Stimulated activated CD4-positive, alpha-beta T cell treated with anti-CD3 and anti-CD28 coated beads, TNF-alpha, amount 100 ng/mL, for 1 hour (primary cell): ENCODE measurements at places on chromosomes 2 and 18.

DNA sequence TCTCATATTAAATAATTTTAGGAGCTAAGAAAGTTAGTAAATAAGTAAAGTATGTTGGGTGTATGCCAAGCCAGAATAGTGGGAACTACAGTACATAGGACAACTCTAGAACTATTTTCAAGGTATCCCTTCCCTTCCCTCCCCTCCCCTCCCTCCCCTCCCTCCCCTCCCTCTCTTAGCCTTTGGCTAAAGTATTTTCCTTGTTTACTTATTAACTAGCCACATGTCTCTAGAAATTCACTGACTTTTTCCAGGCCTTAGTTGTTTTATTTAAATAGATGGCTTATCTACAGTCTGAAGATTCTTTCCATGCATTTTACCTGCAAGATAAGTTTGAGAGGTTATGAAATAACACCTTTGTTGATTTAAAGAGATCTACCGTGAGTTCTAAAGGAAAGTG is 402.1 kb downstream of the PARD3B start:
- DNase-seq, result no peak

DNA sequence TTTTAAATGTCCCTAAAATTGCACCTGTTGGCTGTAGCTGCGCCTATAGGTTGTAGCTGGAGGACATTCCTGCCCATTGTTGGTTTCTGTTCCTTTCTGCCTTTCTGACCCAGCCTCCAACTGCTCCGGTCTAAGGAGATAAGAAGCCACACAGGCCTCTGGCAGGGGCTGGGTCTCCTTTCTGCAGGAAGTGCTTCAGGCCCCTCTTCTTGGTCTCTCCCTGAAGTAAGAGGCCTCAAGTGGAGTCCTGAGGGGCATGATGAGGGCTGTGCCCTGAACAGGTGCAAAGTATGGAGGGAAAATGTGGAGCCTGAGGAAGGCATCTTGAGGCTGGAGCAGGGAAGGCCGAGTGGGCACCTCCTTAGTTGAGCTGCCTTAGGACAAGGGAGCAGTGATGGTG is 10.4 kb upstream of the SFTPB start:
- no peak for DNase-seq

GRCh38 chr2:101419096-101419663 is 31.9 kb upstream of the CREG2 start:
- DNase-seq, result peak; percentile 31

DNA sequence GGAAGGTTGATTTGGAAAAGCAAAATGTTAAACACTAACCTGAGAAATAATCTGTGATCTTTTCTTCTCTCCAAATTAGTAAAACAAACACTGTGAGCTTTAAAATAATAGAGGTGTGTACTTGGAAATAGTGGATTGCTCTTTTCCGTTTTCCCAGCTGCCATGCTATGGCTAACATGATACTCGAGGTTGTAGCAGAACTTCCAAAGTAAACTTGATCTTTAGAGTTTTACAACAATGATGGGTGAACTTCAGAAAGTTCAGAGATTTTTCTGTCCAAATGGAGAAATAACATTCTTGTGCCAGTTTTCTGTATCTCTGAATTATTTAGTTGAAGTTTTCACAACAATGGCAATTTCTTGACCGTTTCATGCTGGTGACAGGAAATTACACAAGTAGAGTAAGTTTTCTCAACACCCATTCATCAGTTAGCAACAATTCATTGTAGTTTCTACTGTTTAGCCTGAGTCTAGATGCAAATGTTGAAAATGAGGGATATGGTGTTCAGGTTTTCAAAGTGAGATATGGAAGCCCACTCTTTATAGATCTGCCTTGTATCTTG is 135.3 kb upstream of the CTAGE1 start:
- no peak for DNase-seq

DNA sequence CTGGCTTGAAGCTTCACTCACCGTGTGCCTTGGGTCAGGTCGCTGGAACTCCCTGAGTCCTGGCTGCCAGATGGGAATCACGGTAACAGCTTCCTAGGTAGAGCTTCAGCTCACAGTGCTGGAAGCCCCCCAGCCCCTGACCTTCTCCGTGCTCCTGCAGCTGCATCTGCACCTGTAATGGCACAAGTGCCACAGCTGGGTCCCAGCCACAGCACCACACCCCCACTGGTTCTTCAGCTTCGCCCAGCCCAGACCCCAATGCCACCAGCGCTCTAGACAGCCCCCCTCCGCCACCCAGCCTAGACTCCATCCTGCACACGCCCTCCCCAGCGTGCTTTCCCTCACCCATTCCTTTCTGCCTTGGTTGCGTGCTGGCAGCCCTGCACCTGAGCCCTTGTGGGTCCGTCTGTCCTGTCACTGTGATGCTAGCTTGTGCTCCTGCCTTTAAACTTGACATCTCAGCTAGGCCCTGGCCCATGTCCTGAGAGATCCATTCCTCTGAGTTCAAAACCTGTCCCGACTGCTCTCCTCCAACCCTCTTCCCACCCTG is 7.6 kb upstream of the ESPNL start:
- DNase-seq, result no peak

GRCh38 chr2:141497272-141497671 is 633.5 kb downstream of the LRP1B start:
- no peak for DNase-seq

- no peak for DNase-seq
These were observed 104.8 kb upstream of the LGALSL start for GRCh38 chr2:64349131-64349530.

DNA sequence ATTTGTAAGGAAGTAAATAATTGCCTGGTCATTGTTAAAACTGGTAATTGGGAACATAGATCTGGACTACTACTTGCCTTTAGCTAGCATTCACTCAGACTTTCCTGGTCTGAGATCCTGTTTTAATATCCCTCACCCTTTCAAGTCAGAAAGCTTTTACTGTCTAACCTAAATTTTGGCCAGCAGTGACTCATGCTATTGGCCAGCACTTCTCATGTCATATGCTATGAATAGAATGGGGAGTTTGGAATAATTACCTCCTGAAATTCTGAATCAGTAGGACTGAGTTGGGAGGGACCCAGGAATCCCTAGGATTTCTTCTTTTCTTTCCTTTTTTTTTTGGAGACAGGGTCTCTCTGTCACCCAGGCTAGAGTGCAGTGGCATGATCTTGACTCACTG is 19.3 kb downstream of the STK36 start:
- no peak for DNase-seq

GRCh38 chr2:159613651-159614285 is 2.6 kb downstream of the BAZ2B start:
- DNase-seq, result no peak

- no peak for DNase-seq
These were observed 428.6 kb upstream of the FSHR start for GRCh38 chr2:49582946-49583345.

DNA sequence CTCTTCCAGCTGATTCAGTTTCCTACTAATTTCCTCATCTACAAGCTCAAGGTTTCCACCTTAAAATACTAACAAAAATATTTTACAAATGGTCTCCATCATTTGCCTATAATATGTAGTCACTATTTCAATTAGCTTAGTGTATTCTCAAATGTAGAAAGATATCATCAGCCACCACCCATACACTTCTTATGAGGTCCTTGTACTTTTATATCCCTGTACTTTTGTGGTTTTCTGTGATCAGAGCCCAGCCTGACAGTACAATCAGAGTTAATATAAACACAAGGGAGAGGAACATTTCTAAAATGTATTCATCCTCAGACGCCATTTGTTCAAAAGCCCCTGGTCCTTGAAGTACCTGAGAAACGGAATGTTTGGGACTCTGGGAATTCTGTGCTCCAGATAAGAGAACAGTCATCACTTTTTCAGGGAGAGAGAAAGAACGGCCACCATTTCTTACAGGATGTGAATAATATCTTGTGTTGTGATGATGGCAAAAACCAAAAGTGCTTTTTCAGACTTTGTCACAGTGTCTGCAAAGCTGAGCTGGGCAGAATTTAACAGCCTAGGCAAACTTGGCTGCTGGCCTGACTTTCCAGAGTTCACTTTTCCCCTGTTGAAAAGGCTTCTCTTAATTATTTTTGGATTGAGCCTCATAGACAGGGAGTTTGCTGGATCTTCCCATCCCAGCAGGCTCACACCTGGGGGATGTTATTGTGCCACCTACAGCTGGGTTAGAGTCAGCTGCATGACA is 361.7 kb upstream of the ACVR2A start:
- no peak for DNase-seq

DNA sequence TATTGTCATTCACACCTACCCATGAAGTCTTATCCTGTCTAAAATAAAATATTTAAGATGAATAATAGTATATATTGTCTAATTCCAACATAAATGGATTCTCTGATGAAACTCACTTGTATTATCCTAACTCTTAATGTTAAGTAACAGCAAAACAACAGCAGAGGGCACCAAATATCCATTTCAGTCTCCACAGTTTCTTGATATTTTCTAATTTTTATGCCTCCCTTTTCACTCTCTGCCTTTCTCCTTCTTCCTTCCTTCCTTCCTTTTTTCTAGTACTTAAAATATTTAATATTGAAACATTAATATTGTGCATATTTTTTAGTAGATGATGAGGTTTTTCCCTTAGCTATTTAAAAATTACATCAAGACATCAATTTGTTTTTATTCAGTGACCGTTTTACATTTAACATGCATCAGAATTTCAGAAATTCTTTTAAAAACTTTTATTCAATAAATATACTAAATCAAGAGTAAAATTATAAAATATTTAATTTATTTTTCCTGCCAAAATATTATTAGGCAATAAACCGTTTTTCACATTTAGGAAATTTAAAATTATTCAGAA is 97.6 kb downstream of the WDR7 start:
- no peak for DNase-seq

GRCh38 chr2:42207826-42208225 is 38.7 kb downstream of the EML4 start:
- no peak for DNase-seq

- DNase-seq, result no peak
These were observed 269.0 kb downstream of the CDCA7 start for GRCh38 chr2:173623438-173624319.

DNA sequence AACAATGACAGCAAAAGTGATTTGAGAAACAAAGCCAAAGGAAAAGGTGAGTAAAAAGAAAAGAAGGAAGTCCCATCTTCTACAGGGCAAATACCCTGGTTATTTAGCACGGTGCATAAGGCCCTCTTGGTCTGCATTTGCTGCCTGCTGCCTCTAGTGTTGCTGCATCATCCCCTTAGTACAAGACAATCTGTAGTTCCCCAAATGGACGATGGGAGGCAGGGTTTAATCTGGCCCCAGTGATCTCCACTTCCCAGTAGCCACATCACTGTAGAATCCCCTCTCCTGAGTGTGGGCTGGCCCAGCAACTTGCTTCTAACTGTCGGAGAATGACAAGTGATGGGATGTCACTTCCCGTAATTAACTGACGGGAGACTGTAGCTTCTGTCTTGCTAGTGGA is 85.1 kb downstream of the CTAGE1 start:
- DNase-seq, result no peak

DNA sequence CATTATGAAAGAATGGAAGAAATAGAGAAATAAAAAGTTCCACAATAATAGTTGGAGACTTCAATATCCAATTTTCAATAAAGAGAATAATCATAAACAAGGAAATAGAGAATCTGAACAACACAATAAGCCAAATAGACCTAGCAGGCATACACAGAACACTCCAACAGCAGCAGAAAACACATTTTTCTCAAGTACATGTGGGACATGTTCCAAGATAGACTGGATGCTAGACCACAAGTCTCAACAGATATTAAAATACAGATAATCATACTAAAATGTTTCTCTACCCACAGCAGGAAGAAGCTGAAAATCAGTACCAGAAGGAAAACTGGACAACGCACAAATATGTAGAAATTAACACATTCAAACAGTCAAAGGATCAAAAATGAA is 113.9 kb downstream of the USP34 start:
- no peak for DNase-seq

DNA sequence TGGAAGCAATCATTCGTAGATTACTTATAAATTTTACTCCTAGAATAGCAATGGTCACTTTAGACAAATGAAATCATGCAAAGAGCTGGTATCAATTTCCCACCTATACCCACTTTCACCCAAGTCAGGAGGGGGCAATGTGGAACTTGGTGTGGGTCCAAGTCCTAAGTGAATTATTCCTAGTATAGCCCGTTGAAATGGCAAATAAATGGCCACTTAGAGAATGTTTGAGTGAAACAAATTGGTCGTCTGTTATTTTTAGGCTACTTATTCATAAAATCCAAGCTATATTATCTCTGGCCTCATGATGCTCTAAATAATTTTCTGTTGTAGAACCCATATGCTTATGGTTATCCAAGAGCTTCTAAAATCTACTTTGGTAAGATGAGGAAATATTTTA is 98.1 kb downstream of the MYO3B start:
- no peak for DNase-seq
